ENCODE measurements at places on chromosomes 7 and 10.

- no peak for DNase-seq
Measured at GRCh38 chr10:47024046-47024322, 112.8 kb downstream of the PTPN20 start.

- DNase-seq: no peak
Measured at GRCh38 chr10:99548041-99548530, 15.3 kb downstream of the NKX2-3 start.

DNA sequence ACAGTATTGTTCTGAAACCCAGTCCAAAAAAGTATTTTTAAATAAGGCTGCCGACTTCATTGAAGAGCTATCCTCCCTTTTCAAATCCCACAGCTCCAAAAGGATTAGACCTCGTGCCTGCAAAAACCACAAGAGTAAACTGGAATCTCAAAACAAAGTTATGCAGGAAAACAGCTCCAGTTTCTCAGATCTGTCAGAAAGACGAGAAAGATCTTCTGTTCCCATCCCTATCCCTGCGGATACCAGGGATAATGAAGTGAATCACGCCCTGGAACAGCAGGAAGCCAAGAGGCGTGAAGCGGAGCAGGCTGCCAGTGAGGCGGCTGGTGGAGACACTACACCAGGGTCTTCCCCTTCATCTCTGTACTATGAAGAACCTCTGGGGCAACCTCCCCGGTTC, 12.6 kb downstream of the MYPN start:
- no peak for DNase-seq

DNA sequence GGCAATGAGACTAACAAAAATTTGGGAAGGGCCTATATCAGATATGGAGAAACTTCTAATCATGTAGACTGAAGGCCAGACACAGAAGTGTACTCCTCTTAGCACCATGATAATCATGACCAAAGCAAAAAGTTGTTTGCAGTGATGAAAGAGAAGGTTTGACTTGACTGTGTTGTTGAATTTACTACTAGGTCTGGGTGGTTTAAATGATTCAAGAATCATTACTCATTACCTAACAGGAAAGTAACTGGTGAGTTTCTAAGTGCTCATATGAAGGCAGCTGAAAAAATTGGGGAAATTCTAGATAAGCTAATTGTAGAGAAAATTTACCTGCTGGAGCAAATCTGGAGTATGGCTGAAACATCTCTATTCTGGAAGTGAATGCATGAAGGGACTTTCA, 451.5 kb upstream of the SORCS1 start:
- DNase-seq: no peak

GRCh38 chr10:6204063-6204340, 1.3 kb downstream of the PFKFB3 start:
- peak; percentile 45 for DNase-seq

GRCh38 chr10:99930731-99931550, 78.8 kb downstream of the DNMBP start:
- DNase-seq: no peak

DNA sequence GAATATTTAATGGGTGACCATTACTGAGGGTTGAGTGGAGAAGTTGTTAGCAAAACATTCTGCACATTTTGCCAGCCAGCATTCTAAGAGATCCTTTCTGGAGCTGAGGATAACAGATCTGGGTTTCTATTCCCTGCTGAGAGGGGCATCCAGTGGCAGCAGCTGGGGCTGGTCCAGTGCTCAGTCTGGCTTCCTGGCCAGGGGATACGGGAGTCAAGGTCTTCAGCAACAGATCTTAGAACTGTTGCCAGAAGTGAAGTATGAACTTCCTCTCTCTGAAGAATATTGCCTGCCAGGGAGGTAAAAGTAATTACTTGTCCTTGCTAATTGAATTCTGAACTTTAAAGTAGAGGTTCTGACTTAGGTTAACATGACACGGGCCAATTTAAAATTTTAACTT, 568.4 kb downstream of the REEP3 start:
- DNase-seq: no peak

DNA sequence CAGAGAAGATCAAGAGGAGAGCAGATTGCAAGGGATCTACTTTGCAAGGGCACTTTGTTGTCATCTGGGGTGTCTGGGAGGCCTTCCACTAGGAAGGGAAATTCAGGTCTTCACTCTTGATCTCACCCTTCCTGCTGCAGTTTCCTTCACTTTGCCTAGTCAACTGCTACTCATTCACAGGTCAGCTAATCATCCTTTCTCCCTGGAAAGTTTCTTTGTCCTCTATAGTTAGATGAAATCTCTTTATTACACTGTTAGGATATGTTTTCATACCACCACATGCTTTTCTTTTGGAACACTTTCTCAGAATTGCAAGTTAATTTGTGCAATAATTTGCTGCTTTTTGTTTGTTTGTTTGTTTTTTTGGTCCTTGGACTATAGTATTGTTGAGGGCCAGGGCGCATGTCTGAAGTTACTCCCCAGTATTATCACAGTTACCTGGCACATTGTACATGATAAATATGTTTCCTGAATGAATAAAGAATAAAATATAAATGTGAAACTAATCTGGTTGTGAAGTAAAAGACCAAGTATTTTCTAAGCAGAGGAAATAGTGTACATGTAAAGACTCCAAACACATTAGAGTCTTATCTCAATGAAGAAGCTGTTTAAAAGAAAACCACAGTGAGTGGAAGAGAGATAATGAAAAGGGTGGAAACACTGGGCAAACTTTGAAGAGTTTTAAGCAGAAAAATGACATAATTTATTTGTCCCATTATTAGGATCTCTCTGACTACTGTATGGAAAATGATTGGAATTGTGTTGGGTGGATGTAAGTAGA, 139.9 kb upstream of the DGKB start:
- no peak for DNase-seq

GRCh38 chr7:3034591-3035150, 9.0 kb downstream of the CARD11 start:
- DNase-seq: no peak

GRCh38 chr7:51528172-51528571, 211.6 kb upstream of the COBL start:
- no peak for DNase-seq

GRCh38 chr10:122294511-122295450, 23.7 kb downstream of the BTBD16 start:
- DNase-seq: no peak

GRCh38 chr7:104950754-104951153, 63.3 kb upstream of the KMT2E start:
- no peak for DNase-seq

- DNase-seq: no peak
Measured at GRCh38 chr10:788796-789748, 99.6 kb upstream of the DIP2C start.

DNA sequence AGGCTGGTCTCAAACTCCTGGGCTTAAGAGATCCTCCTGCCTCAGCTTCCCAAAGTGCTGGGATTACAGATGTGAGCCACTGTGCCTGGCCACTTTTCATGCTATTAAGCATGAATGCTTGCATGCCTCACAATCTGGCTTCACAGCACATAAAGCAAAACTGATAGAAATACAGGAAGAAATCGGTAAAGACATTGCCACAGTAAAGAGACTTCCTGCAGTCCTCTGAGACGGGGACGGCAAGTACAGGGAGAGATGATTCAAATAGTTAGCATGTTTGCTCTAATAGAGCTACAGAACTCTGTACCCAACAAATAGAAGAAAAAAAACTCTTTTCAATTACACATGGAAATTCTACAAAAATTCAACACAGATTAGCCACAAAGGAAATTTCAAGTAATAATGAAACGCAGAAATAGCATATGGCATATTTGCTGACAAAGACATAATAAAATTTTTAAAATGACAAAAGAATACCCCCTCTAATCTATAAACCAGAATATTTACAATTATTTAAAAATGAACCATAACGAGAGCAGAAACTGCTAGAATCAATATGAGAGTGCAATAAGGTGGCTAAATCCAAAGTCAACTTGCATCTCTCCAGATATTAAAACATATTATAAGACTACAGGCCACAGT, 32.3 kb downstream of the CARD11 start:
- no peak for DNase-seq

DNA sequence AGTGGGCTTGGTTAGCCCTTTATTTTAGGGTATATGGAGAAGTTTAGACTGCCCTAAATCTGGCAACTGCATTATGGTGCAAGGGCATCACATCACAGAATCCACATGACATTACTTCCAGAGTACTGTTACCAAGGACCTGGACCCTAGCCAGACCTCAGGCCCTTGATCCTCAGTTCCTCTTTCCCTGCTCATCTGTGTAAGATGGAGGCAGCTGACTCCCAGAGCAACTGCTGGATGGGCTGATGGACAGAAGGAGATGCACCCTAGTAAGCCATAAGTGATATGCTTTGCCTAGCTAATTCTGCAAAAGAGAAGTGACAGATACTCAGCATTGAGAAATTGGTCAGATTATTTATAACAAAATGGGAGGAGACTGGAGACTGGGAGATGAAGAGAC, 131.7 kb downstream of the DYNC1I1 start:
- DNase-seq: no peak

DNA sequence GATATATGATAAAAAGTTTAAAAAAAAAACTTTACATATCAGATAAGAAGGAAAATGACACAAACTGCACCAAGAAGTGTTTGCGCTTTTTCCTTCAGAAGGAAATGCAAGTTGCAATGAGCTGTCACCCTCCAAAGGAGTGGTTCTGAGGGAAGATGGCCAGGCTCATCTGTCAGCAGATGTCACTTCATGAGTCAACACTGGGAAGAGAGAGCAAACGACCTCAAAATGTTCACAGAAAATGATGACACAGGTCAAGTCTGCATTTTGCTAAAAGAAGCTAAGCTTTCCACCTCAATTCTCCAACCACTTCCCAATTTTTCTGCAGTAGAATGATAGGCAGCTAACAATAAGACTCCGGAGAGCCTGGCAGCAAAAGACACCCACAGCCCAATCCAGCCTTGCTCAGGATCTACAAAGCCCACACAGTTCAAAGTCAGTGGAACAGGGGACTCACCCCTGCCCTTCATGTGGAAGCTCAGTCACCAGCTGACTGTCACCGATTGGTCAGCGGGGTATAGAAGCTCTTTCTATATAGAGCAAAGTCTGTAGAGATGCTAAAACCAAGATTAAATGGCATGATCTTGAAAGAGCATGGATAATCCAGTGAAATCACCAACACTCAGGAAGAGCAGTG, 155.1 kb upstream of the NEBL start:
- DNase-seq: no peak

DNA sequence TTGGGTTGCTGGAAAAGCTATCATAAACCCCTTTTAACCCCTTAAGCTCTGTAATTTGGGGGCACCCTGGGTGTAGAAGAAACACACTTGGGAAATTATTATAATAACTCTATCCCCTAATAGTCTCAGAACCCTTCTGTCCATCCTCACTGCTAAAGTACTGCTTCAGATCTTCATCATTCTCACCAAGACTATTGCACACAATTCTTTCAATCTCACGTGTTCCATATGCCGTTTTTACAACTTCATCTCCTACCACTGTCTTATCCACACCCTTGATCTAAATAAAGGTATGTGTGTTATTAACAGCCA, 15.8 kb downstream of the ANKRD22 start:
- no peak for DNase-seq

DNA sequence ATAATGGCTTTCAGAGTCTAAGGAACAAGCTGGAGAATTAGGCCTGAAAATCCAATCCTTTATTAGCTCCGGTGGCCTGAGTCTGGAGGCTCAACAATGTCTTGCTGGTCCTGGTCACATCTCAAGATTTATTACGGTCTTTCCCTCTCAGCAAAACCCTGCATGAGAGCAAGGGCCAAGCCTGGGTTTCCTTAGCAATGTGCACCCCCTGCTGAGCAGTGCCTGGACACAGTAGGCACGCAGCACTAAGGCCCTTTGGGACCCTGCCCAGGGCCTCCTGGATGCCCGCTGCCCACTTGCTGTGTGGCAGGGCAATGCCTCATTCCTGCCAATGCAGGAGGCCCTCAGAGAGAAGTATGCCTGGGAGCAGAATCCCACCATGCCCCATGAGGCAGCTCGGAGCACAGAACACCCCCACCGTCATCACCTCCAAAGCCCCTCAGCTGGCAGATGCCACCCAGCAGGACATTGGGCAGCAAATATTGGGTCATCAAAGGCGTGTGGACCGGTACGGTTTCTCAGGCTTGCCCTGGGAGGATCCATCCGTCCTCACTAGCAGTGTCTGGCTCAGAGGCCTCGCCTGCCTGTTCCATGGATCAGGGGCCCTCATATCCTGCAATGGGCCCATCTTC, 156.4 kb downstream of the OAT start:
- DNase-seq: no peak

GRCh38 chr10:78964952-78965633, 103.7 kb upstream of the ZMIZ1 start:
- no peak for DNase-seq

- DNase-seq: no peak
Measured at GRCh38 chr10:35007858-35008301, 82.3 kb downstream of the CUL2 start.

DNA sequence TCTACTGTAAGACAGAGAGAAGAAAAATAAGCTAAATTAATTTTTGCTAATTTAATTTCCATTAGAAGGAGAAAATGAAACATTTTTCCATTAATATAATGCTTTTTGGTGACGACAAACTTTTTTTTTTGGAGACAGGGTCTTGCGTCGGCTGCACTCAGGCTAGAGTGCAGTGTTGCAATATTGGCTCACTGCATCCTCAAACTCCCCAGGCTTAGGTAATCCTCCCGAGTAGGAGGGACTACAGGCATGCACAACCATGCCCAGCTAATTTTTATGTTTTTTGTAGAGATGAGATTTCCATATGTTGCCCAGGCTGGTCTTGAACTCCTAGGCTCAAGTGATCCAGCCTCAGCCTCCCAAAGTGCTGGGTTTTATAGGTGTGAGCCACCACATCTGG, 229.8 kb upstream of the LRRN3 start:
- DNase-seq: no peak

DNA sequence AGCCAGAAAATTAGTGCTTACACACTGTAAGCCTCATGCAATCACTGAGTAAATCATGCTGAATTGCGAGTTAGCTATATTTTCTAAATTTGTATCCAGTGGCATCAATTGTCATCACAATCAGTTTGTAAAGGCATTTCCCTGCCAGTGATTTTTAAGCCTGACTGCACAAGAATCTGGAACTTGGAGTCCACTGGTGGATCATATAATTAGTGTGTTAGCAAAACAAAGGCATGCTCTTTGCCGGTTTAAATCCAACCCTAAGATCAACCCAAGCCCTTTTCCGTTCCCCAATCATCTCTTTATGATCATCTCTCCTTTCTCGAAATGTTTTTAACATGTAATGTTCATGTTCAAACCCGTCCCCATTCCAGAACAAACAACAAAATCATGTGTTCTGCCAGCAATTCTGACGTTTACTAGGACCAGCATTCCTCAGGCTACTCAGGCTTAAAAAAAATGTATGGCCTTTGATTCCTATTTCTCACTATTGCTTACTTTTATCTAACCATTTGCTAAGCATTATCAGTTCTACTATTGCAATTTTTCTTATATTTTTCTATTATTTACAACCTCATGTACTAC, 649.2 kb downstream of the SORCS1 start:
- no peak for DNase-seq

All from stimulated activated CD8-positive, alpha-beta memory T cell treated with anti-CD3 and anti-CD28 coated beads, Interleukin-7, amount 100 ng/mL, for 4 hours (primary cell).